ENCODE measurements at places on chromosomes 12 and 14.

- no peak for DNase-seq
Measured at GRCh38 chr12:86265329-86265695, 9.1 kb upstream of the MGAT4C start.

DNA sequence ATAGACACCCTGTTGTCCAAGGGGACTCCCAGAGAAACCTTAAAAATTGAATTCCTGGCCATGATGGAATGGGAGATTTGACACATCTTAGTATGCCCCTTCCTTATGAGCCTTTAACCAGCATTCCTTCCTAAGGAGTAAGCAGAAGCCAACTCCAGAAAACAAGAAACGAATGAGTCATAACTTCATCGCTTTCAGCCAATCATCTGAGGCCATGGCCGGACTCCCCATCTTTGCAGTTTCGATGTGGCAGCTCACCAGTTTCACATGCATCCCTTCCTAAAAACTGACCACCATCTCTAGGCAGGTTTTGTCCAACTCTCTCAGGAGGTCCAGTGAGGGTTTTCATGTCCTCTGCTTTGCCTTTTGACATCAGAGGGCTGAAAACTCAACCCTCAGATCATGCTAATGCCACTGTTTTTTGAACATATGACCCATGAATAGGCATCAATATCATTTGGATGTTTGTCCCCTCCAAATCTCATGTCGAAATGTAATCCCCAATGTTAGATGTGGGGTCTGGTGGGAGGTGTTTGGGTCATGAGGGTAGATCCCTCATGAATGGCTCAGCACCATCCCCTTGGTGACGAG is 19.9 kb downstream of the DAAM1 start:
- peak; percentile 65 for DNase-seq

GRCh38 chr14:63371033-63371432 is 52.3 kb upstream of the GPHB5 start:
- no peak for DNase-seq

DNA sequence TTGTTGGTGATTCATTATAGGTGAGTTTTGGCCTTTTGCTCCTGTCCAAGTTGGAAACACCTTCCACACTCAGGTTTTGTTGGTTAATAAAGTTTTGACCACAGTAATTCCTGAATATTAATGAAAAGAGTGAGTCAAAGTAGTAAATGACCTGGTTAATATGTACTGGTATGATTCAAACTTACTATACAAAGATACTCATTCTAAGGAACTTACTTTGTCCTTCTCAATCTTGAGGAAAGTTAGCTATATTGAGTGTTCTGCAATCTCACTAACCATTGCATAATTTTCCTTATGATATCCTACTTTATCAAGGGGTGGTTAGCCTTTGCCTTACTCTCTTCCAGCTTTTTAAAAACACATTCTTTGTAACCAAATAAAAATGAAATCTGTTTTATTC is 20.9 kb upstream of the HECTD1 start:
- DNase-seq = no peak

DNA sequence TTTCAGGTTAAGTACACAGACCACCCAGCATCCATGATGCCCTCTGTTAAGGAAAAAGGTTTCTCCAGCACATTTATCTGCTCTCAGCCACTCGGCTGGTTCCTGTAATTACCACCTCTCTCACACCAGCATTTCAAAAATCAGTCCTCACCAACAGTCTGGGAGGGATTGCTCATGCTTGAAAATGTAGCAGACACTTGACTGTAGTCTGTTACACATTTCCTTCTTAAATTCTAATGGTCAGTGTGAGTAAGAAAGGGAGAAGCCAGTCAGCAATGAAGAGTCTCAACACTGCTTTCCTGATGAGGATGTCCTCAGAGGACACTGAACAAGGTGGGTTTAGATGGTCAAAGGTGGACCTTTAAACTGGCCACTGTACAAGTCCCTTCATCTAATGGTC is 6.0 kb downstream of the ZBTB39 start:
- no peak for DNase-seq

DNA sequence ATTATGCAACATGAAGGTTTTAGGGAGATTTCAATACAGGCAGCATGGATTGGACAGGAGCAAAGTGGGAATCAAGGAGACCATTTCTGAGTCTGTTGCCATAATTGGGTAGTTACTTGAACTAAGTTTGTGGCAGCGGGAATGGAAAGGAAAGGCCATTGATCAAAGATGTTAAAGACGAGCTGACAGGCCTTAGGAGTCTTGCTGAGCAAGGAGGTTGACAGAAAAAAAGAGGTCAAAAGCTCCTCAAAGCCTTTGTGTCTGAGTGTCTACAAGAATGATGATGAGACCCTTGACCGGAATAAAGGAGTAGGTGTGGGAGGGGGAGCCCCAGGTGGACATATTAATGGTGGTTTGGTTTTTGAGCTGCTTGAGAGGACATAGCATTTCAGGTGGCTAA is 9.4 kb downstream of the PLEKHA5 start:
- no peak for DNase-seq

- DNase-seq = peak; percentile 83
Measured at GRCh38 chr14:75315144-75315543, 36.5 kb downstream of the FOS start.

DNA sequence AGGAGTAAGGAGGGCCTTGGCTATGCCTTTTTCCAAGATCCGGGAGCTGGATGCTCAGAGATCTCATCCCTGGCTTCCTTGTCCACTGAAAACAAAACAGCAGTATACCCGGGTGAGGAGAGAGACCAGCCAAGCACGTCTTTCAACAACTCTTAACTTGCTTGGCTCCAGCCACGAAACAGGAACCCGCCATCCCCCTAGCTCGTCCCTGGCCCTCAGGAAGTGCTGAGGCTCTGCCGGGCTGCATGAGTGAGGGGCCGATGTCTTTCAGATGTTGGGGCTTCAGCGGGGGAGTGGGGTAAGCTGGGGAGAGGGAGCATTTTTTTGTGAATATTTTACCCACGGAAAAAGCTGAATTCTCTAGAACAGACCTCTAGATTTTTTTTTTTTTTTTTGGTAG is 231.1 kb downstream of the CACNA1C start:
- DNase-seq = peak; percentile 65

DNA sequence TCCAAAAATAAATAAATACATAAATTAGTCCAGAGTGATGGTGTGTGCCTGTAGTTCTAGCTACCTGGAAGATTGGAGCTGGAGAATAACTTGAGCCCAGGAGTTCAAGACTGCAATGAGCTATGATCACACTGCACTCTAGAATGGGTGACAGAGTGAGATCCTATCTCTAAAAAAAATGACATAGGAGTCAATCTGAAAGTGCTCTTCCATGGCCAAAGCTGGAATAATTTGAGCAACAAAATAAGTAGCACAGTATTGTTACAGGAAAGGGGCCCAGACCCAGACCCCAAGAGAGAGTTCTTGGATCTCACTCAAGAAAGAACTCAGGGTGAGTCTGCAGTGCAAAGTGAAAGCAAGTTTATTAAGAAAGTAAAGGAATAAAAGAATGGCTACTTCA is 24.9 kb upstream of the SLC7A8 start:
- DNase-seq = no peak

GRCh38 chr14:20836668-20837338 is 34.2 kb upstream of the RNASE1 start:
- peak; percentile 57 for DNase-seq

GRCh38 chr14:22824711-22825359 is 4.9 kb upstream of the MRPL52 start:
- peak; percentile 97 for DNase-seq

GRCh38 chr14:77144412-77145115 is 3.0 kb upstream of the ZDHHC22 start:
- DNase-seq = no peak

DNA sequence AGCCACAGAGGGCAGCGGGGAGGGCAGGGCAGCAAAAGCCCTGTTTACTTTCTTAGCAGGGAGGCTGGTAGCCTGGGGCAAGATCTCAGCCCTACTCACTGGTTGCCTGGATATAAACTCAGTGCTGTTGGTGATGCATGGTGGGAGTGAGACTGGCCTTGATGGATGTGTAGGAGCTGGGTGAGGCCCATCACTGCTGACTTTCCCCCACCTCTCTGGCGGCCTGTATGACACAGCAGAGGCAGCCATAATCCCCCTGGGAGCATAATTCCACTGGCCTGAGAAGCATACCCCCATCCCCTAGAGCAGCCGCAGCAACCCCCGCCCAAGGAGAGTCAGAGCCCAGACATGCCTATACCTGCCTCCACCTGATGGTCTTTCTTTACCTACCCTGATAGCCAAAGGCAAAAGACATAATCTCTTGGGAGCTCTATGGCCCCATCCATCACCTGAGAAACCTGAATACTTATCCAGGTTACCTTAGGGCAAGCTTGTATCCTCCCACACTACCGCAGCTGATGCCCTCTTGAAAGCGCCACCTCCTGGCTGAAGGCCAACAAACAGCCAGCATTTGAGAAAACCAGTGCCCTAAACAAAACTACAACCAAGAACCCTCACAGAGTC is 59.3 kb downstream of the DNAI7 start:
- no peak for DNase-seq

All from choroid plexus epithelial cell (primary cell).